ENCODE measurements at places on chromosomes 3 and 15.

DNA sequence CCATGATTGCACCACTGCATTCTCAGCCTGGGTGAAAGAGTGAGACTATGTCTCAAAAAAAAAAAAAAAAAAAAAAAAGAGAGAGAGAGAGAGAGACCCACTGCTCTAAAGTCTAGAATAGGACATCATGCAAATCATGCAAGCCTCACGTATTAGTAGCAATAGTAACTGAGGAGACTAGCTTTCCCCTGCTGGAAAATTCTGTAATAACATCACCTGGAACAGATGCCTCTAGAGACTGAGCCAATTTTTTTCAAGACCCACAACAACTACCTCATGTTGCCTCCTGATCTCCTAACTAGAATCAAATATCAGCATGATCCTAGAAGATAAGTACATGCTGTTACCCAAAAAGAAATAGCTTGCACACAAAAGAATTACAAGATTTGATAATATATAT, 461.9 kb downstream of the AGBL1 start:
- DNase-seq = no peak

GRCh38 chr3:185976977-185977678, 39.3 kb upstream of the TRA2B start:
- peak; percentile 57 for DNase-seq

DNA sequence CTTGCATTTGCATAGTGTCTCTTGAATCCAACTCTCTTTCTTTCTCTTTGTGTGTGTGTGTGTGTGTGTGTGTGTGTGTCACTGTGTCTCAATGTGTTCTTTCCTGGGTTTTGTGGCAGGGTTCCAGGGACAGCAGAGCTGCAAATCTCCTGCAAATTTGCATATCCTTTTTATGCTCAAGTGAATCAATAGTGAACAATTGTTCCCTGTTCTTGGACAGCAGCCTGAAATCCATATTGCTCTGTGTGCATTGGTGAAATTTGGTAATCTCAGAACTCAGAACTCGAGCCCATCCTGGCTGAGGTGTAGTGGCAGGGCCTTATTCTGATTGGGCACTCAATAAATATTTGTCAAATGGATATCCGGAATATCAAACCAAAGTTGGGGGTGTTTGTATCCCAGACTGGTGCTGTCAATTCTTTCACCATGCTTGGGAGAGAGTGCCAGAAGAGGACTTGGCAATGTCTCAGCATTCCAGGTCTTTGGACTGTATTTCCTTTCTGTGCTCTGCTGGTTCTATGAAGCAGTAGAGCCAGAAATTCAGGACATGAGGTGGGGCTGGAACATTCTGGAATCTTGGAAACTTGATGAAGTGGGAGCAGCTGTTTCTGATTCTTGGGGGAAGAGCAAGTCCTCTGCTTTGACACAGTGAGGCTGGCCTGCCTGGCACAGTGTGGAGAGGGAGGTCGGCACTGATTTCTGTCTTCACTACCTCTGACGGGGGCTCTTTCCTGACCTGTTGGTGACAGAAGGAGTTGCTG, 380.6 kb upstream of the C2CD4B start:
- DNase-seq = peak; percentile 83

GRCh38 chr3:192091831-192092230, 630.9 kb downstream of the PYDC2 start:
- peak; percentile 79 for DNase-seq

GRCh38 chr3:175601521-175601920, 742.4 kb downstream of the NAALADL2 start:
- no peak for DNase-seq

GRCh38 chr15:50353251-50353974, 1.6 kb downstream of the GABPB1 start:
- DNase-seq = peak; percentile 87

- no peak for DNase-seq
Observed at GRCh38 chr3:70737666-70738290, 425.3 kb upstream of the MDFIC2 start.

DNA sequence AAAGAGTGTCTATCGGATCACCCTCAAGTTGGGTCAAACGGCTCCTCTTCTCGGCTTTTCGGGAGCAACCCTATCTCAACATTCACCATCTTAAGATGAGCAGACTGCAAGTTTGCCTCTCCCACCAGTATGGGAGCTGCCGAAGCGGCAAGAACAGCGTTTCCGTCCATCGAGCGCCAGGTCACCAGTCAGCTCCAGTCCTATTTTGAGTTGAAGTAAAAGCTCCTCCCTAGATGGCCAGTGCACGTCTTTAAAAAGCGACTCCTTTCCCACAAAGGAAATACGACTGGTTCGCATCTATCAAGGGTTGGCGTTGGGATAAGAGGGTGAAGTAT, 369 bp upstream of the U2SURP start:
- DNase-seq = no peak

DNA sequence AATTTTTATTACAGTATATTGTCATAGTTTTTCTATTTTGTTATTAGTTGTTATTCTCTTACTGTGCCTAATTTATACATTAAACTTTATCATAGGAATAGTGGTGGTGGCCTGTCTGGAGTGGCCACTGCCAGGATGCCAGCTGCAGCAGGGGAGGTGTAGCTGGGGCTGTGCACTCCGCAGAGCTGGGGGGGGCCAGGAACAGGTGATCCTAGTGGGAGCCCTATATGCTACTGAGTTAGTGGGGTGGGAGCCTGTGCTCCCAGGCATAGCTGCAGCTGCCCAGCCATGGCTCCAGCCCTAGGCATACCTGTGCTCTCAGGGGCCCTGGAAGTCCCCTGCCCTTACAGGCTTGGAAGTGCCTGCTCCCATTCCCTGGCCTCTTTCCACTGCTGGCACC, 638.1 kb upstream of the KCNMB2 start:
- DNase-seq = no peak

- no peak for DNase-seq
Observed at GRCh38 chr3:70631716-70632307, 319.4 kb upstream of the MDFIC2 start.

- DNase-seq = no peak
Observed at GRCh38 chr3:135240426-135240825, 445.4 kb downstream of the EPHB1 start.

- DNase-seq = no peak
Observed at GRCh38 chr15:71777216-71777943, 33.0 kb upstream of the NR2E3 start.

GRCh38 chr3:124034016-124034843, 42.3 kb upstream of the ROPN1 start:
- peak; percentile 53 for DNase-seq

- no peak for DNase-seq
Observed at GRCh38 chr3:193295985-193296384, 55.0 kb downstream of the PLAAT1 start.

DNA sequence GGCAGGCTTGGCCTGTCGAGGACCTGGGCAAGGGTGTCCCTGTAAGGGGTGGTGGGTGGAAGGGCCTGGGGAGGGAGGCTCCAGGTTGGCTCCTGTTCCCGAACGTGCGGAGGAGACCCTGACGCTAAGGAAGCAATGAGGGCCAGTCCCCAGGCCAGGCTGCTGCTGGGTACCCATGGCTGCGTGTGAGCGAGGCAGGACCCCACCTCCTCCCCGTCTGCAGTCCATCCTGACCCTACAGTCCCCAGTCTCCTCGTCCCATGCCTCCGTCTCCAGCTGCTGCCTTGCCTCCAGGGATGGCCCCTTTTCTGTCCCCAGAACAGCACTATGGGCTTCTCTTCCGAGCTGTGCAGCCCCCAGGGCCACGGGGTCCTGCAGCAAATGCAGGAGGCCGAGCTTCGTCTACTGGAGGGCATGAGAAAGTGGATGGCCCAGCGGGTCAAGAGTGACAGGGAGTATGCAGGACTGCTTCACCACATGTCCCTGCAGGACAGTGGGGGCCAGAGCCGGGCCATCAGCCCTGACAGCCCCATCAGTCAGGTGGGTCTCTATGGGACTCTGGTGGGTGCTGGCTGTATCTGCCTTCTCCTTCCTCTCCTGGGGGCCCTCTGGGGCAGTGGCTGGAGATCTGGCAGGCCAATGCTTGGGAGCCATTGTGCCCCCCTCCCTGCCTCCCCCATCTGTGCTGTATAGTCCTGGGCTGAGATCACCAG, 571 bp downstream of the FES start:
- DNase-seq = no peak

- no peak for DNase-seq
Observed at GRCh38 chr3:48415251-48415953, 14.5 kb downstream of the PLXNB1 start.

DNA sequence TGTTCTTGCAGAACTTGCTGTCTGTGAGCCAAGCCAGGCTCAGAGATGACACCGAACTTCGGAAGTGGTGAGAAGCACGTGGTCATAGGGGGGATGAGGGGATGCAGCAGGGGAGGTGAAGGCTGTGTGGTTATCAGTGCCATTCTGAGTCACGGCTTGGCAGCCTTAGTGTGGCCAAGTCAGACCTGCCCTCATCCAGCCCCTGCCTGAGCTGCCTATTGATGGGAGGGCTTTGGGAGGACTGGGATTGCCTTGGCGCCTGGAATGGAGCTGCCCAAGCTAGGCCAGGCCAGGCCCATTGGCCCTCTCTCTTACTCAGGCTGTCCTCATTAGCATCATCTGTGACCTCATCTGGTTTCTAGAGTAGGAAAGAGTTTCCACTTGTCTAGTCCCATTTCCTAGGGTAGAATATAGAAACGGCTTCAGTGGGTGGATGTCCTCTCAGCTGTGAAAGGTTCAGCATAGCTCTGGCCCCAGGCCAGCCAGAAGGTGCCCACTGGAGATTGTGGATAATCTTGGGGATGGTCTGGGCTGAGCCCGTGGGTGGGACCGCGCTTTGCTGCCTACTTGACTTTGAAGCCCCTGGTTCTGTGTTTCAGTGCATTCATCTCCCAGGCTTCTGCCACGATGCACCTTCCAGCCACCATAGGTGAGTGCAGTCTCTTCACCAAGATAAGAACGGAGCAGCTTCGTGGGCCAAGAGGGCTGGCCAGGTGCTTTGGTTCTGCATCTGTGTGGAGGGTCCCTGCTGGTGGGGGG, 7.2 kb downstream of the FAH start:
- peak; percentile 51 for DNase-seq

- no peak for DNase-seq
Observed at GRCh38 chr3:46395210-46395661, 11.6 kb downstream of the CCR5AS start.

DNA sequence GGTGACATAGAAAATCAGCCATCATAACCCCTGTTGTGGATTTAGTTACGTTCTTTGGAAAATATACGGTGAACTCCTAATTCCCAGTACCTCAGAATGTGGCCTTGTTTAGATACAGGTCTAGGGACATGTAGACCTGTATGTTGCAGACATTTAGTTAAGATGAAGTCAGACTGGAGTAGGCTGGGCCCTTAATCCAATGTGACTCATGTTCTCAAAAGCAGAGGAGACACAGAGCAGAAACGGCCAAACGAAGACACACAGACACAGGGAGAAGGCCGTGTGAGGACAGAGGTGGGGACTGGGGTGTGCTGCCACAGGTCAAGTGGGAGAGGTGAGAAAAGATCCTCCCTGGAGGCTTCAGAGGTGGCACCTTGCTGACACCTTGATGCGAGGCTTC, 119.0 kb upstream of the PROK2 start:
- no peak for DNase-seq
